ENCODE measurements at places on chromosomes 2 and 18.

DNA sequence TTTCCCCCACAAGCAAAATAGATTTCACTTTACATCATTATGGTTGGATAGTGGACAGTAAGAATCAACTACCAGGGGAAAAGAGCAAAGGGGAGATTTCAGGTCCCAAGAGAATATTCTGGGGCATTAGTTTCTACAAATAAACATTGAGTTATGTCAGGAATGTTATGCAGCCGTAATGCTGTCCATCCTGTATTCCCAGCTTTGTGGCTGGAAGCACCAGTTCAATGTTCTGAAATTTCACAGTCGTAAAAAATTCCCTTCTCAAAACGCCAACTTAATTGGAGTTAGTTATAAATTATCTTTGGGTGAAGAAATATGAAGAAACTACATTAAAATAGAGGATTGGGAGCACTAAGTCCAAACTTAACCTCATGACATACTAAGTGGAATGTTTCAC is 141.5 kb upstream of the FIGN start:
- DNase-seq, result peak; percentile 6

DNA sequence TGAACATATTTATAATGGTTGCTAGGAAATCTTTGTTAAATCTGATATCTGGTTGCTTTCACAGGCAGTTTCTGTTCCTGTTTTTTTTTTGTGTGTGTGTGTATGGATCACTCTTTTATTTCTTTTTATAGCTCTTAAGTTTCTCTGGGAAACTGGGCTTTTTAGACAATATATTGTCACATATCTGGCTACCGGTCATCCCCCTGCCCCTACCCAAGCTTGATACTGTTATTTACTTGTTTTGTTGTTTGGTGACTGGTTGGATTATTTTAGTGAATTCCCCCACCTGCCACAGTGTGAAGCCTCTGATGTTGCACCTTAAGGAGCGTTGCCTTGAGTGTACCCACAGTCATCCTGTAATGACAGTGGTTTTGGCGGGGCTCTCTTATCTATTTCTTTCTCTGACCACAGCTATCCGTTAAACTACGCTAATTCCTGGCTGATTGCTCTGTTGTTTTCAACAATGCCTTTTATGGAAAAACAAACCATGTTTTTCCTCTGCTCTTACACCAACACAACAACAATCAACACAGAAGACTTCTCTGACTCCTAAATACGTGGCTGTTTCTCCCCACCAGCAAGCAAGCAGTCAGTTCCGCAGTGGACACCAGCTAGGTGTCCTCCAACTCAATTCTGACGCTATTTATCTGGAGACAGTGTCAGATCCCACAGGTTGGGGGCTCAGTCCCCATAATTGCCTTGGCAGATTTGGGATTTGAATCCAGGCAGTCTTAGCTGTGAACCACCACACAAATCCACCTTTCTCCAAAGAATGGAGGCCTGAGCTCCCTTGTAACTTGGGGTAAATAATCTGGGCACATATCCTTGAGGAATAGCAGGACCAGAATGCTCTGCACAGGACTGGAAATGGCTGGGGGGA is 10.9 kb downstream of the GNLY start:
- no peak for DNase-seq

GRCh38 chr2:109689182-109689930 is 75.2 kb downstream of the SOWAHC start:
- DNase-seq, result no peak

DNA sequence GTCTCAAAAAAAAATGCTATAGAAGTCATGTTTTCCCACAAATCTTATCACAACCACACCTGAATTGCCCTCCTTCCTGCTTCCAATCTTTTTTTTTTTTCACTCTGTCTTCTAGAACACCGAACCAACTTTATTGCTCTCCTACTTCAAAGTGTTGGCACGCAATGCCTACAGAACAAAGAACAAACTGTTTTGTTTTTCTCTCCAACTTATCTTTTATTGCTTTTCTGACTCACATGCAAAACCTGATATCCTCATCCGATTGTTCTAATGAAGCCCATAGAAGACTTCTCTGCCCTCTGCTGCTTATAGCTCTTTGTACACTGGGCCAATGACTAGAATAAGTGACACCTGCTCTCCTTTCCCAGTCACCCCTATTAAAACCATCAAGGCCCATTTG is 602.8 kb downstream of the EPHA4 start:
- no peak for DNase-seq

- no peak for DNase-seq
These were observed 165.8 kb downstream of the FMNL2 start for GRCh38 chr2:152500772-152501171.

DNA sequence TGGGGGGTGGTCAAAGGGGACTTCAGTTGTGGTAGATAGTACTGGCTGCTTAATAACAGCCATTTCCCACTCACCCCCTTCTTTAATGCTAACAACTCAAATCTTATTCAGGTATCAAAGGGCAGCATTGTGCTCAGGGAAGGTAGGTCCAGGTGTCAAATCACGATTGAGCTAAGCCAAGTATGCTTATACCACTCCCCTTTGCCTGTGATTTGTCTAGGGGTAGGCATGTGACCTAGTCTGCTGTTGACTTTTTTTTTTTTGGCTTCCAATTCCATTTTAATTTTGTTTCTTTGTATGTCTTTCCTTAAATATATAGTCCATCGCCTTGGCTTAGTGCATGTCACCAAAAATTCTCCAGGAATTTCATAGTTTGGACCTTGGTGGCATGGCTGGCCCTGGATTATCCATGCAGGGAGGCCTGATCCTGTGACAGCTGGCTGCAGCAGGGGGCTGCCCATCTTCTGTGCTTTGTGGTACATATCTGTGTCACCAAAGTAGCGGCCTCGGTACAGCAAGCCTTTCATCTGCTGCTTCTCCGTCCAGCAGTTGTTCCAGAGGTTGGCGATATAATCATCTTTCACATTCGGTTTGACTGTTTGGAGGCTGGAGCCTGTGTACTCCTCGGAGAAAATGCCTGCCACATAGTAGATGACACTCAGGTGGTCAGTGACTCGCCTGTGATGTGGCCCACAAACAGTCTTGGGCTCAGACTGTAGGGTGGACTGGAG is 68.1 kb upstream of the SPRED2 start:
- DNase-seq, result no peak

DNA sequence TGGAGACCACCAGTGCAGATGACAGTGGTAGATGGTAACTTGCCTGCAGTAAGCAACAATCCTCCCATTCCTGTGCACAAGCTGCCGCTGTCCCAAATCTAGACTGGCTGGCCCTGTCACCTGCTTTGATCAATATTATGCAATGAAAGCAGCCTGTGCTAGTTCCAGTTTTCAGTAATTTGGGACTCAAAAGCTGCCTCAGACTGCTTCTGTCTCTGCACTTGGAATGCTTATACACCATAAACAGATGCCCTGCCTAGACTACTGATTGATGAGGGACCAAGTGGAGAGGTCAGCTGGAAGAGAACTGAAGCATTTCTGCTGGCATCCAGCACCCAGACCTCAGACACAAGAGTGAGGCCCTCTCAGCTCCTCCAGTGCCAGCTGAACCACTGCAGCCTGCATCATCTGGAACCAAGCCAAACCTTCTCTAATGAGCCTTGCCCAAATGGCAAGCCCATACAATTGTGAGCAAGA is 24.9 kb downstream of the CCBE1 start:
- no peak for DNase-seq

DNA sequence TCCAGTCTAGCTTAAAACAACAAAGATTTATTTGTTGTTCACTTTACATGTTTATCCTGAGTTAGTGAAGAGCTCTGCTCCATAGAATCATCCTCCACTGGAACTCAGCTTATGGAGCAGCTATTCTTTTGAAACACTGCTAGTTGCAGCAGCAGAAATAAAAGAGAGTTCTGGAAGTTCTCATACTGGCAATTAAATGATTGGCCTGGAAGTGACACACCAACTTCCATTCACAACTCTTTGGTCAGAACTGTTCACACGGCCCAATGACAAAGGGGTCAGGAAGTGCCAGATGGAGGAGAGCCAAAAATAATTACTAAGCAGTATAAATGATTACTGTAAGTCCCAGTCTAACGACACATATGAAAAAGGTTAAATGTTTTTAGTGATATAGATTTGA is 39.1 kb downstream of the FBXO11 start:
- peak; percentile 50 for DNase-seq
